ENCODE measurements at places on chromosomes 11 and 22.

DNA sequence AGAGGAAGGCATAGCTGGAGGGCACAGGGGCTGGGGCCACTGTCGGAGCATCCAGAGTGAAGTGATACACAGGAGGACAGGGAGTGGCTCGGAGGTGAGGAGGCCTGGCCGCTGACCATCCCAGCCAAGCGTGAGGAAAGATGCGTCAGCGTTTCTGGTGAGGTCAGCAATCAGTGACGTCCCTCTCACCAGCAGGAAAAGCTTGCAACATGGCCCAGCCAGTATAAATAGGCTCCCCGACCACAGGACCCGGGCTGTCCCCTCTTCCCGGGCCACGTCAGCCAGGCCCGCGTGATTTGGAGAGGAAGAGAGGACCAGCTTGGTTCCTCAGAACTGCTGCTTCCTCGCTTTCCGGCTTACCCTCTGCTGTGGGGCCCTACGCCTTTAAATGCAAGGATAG, 4.2 kb upstream of the OSM start:
- DNase-seq, result no peak

DNA sequence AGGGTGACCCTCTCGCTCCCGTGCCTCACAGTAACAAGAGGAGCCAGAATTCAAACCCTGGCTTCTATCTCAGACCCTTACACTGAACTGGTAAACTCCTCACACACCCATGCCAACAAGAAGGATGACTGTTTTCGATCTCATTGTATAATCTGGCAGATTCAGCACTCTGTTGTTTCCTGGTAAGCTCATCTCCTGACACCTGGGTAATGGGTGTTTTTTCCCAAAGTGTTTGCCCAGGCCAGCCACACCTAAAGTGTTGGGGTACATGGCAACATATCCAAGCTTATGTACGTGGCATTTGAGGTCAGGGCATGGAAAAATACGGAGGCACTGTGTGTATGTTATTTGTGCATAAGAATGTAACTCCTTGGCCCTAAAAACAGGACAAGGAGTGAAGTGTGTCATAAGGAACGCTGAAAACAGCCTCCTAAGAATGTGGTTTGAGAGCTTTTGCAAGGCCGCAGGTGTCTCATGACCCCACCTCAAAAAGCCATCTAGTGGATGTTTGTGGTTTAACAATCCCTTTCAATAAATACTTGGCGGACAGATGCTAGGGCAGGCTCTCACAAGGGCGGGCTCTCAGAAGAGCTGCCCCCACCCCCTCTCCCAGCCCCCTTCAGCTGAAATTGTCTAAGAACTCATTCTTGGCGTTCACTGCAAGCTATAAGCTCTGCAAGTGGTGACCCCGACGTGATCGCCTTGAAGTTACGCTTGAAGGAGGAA, at the start of gene MS4A15:
TSS of gene MS4A15 (plus strand) at position 561 of the 726 bp plus-strand sequence. CDS start 6,867 bp downstream, outside the sequence.
- no peak for DNase-seq

- DNase-seq, result no peak
These were observed 5.5 kb downstream of the CATSPER1 start for GRCh38 chr11:66020618-66021357.

DNA sequence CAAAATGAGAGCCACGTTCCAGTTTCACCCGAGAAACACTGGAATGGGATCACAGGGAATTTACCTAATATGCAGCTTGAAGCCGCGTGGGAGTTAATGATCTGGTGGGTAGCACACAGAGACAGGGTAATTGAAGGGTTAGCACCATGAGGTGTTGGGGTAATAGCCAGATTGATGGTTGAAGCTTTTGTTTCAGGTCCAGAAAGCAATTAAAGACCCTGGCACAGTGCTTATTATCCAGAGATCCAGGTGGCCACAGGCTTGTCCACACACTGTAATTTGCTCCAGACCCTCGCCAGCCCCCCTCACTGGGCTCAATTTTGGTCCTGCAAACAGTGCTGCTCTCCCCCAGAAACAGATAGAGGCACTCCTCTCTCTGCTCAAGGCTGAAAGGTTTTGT, 282.5 kb upstream of the ISX start:
- DNase-seq, result no peak

GRCh38 chr11:130636722-130637464, 188.4 kb downstream of the ADAMTS15 start:
- DNase-seq, result no peak

DNA sequence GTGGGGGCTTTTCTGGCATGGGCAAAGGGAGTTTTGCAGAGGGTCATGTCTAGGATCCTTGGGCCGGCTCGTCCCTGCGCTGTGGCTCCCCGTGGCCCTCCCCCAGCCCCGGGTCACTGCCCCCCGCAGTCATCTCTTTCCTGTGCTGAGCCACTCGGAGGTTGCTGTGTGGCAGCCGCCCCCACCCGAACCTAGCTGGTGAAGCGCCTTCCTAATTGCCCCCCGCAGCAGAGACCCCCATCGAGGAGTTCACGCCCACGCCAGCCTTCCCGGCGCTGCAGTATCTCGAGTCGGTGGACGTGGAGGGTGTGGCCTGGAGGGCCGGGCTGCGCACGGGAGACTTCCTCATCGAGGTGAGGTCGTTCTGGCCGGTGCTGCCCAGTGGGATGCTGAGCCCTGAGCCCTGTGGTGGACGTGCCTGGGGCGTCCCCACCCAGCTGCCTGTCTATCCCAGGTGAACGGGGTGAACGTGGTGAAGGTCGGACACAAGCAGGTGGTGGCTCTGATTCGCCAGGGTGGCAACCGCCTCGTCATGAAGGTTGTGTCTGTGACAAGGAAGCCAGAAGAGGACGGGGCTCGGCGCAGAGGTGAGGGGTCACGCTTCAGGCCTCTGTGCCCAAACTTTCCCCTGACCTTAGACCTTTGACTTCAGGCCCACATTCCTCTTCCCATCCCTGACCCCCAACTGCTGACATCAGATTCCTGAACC, 32.0 kb downstream of the SHANK3 start:
- no peak for DNase-seq

DNA sequence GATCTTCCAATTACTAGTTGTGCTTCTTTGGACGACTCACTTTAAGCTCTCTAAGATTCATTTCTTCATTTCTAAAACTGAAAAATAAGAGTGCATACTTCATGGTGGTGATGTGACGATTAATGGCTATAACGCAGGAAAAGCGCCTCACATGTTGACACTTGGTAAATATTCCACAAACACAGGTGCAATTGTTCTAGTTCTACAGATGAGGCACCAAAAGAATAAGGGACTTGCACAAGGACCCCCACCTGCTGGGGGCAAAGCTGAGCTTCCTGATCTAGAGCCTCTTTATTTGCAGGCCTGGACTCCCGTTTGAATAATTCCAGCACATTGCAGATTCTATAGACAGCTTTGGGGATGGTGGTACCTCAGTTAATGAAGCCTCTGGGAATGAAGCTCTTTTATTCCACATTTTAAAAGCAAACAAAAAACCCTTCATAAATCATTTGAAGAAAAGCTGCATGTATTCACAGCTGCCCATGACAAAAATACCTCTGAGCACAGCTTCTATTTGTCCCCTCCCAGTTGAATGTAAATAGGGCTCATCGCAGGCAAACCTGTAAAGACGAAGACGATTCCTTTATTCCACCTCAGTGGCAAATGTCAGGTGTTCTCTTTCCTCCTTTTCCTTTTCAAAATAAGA, 14.9 kb upstream of the CADM1 start:
- no peak for DNase-seq

DNA sequence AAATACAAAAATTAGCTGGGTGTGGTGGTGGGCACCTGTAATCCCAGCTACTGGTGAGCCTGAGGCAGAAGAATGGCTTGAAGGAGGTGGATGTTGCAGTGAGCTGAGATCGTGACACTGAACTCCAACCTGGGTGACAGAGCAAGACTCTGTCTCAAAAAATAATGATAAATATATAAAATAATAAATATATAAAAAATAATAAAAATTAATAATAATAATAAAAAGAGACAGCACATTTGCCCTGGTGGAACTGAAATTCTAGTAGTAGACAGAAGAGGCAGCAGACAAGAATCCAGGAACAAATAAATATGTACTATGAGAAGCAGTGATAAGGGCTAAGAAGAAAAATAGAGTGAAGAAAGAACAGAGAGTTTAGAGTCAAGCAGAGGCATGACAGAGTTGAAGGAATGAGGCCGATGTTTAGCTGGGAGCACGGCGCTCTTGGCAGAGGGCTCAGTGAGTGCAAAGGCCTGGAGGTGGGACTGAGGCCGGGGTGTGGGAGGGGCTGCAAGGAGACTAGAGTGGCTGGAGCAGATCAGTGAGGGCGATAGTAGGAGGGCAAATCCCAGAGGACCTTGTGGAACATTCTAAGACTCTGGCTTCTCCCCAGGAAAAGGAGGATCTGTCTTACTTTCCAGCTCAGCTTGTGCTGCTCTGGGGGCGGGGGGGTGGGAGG, 410.3 kb downstream of the MN1 start:
- no peak for DNase-seq

GRCh38 chr11:95661162-95661561, 128.4 kb downstream of the FAM76B start:
- no peak for DNase-seq

GRCh38 chr22:44172370-44173108, 8.2 kb upstream of the PARVG start:
- peak; percentile 82 for DNase-seq

GRCh38 chr11:113113801-113114704, 152.8 kb downstream of the NCAM1 start:
- DNase-seq, result peak; percentile 38

GRCh38 chr11:721247-721740, 15.3 kb downstream of the EPS8L2 start:
- no peak for DNase-seq

DNA sequence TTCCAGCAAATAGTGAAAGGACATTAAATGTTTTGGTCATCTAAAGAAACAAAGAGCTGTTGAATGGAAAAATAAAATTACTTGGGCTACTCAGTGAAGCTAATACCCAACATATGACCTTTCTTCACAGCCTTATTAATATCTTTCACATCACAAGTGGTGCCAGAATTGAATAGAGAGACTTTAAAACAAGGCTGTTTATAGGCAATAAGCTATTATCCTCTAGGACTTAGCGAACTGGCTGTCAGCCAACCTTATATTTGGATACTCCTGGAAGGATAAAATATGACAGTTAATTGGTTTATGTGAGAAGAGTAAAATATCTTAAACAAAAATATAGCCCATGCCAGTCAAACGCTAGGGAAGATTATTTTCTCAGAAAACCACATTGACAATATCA, 225.5 kb upstream of the BLID start:
- no peak for DNase-seq

- no peak for DNase-seq
These were observed 208.0 kb downstream of the CASP12 start for GRCh38 chr11:104690241-104690640.

DNA sequence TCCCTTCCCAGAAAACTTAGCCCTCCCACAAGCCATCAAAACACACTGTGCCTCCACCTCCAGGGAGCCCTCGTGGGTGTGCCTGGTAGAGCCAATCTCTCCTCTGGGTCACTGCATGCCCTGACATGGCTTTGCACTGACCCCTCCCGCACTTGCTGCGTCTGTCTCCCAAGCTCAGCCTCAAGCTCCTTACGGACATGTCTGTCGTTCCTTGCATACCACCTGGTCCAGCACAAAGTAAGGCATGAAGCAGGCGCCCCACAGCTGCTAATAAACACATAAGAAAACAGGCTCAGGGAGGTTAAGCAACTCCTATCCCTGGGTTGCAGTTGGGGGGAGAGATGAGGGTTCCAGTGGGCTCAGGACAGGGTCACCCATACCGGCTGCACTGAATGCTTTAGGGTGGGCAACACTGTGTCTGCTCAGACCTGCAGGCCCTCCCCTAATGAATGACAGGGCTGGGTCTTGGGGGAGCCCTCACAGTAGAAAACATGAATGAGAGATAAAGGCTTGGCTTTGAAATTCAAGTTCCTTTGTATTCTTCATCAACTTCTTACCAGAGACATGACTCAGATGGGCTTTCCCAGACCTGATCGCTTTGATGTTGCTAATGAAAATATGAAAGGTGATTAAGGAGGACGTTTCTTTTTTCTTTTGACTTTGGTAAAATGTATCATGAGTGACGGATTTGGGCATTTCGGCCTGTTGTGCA, 38.0 kb downstream of the PHF21B start:
- DNase-seq, result no peak

DNA sequence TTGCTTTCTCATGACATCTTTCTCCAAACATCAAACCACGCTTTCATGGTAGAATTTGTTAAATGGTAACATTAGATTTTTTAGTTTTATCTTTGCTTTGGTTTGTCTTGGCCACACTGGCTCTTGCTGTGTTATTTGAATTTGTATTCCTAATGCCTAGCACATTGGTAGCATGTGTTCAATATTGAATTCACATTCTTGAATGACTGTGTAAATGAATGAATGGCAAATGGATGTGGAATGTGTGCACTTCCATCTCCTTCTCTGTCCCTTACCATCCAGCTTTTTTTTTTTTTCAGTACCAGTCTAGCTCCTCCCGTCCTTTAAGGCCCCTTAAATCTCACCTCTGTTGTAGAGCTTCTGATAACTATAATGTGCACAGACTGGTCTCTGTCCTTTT, 41.2 kb downstream of the HEPHL1 start:
- no peak for DNase-seq

DNA sequence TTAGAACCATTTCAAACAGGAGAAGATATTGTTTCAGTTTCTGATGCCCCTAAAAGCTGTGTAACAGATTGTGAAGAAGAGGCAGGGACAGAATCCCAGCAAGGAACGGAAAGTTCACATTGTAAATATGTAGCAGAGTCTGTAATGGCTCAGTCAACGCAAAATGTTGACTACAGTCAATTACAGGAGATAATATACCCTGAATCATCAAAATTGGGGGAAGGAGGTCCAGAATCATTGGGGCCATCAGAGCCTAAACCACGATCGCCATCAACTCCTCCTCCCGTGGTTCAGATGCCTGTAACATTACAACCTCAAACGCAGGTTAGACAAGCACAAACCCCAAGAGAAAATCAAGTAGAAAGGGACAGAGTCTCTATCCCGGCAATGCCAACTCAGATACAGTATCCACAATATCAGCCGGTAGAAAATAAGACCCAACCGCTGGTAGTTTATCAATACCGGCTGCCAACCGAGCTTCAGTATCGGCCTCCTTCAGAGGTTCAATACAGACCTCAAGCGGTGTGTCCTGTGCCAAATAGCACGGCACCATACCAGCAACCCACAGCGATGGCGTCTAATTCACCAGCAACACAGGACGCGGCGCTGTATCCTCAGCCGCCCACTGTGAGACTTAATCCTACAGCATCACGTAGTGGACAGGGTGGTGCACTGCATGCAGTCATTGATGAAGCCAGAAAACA, 40.8 kb downstream of the IGLL1 start:
- DNase-seq, result peak; percentile 41

- no peak for DNase-seq
These were observed 25.4 kb downstream of the MICAL3 start for GRCh38 chr22:17998913-17999312.

DNA sequence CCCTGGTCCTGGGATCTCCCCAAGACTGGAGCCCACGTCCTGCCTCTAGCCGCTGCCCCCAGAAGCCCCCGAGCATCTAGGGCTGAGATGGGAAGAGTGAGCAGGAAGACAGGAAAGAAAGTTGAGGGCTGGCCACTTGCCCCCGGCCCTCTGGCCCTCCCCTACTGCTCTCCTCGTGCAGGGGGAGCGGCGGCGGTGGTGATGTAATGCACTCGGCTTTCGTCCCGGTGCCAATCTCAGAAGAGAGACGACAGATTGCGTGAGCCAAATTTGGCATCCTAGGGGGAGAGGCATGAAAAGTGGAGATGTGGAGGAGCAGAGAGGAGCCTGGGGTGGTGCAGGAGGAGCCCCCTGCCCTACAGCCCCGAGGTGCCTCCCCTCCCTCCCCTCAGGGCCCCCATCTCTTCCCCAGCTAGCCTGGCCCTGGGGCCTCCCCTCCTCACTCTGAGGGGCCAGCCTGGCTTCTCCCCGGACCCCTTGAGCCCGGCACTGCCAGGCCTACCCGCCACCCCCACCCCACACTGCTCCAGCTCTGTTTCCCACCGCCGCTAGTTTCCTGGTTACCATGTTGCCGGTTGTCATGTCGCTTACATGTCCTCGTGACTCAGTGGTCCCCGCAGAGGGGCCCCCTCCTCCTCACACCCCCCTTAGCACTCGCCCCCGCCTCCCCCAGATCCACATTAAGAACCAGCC, 2.5 kb downstream of the KCNJ4 start:
- DNase-seq, result no peak

Data from NCI-H2107 (cell line).